ENCODE measurements at places on chromosomes 1 and 21.

DNA sequence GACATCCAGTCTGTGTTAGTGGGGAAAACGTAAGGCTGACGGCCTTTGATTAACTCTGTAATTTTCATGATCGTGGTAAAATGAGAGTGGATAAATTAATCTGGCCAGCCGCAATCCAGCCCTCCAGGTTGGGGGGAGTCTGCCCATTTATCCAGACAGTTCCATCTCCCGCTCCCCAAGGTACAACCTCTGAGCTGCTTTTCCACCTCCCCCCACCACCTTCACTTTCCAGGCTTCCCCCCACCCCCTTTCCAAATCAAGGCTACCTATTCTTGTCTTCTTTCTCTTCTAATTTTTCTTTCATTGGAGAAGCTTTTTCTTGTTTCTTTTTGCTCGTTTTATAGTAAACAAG is 6.0 kb downstream of the MIER1 start:
- peak; percentile 17 for DNase-seq

DNA sequence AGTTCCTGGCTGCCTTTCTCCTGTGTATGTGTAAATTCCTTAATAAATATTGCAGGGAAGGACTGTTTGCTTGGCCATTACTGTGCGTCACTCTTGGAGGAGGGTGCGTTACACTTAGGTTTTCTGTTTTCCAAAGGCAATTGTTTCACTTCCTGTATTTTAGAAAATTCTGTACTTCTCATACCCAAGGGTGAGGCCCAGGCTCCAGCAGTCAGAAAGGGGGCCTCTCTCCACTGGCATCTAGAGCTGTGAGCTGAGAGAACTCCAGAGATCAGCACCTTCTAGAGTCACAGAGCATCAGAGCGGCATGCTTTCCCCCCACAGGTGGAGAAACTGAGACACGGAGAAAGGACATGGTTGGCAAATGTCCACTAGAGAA is 27.0 kb upstream of the ZFP69B start:
- DNase-seq: no peak

DNA sequence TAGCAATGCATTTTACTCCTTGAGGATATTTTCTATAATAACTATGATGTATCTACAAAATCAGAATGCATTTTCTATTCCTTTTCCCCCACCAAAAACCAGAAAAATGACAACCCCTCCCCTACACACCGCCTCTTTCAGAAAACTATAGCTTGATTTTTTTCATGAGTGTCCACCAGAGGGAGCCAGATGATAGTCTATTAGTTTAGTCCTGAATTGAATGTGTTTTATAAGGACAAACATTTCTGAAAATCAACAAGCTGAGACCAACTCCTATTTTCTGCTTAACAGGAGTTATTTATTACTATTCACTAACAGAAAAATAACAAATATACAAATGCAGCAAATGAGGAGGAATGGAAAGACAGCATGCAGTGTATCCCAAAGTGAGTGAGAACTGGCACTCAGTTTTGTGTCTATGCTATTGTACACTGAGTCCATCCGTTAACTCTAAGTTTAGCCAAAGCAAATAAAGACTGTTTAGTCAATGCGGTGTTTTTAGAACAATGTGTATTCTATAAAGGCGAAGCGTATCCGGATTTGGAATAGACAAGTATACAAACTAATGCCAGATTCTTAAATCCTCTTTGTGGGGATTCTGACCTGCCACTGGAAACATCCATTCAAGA is 182.6 kb downstream of the VAV3 start:
- peak; percentile 26 for DNase-seq

- no peak for DNase-seq
Observed at GRCh38 chr21:38780879-38781278, 24.9 kb upstream of the ETS2 start.

DNA sequence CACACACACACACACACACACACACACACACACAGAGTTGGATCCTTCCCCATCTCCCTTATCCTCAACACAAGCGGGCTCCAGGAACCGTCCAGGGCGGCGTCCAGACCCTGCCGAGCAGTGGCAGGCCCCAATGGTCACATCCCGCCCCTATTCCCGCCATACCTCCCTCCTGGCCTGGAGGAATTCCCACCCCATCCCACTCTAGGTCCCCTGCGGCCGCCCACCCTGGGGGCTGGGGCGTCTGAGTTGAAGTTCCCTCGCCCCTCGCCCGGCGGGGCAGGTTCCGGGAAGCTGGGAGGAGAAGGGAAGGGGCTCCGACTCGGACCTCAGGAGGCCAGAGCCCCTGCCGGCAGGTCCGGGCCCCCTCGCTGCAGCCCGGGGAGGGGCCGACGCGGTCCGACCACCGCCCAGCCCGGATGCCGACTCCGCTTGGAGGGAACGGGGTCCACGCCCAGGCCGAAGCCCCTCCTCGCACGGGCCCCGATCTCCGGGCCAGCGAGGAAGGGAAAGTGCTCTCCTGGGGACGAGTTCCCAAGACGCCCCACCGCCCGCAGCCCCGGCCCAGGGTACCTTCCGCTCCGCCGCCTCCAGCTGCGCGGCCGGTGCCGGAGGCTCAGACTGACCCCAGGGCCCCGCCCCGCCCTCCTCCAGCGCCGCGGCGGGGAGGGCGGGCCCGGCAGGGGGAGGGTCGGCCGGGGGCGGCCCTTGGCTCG is at the start of gene RHOC:
Gene RHOC (minus strand): TSS at position 623 of the 716 bp plus-strand sequence. CDS start 3,328 bp downstream, outside the sequence.
- peak; percentile 81 for DNase-seq

GRCh38 chr1:94527447-94528031 is 14.0 kb downstream of the F3 start:
- peak; percentile 38 for DNase-seq

GRCh38 chr1:942411-942821 is 16.6 kb downstream of the NOC2L start:
- DNase-seq: peak; percentile 76

DNA sequence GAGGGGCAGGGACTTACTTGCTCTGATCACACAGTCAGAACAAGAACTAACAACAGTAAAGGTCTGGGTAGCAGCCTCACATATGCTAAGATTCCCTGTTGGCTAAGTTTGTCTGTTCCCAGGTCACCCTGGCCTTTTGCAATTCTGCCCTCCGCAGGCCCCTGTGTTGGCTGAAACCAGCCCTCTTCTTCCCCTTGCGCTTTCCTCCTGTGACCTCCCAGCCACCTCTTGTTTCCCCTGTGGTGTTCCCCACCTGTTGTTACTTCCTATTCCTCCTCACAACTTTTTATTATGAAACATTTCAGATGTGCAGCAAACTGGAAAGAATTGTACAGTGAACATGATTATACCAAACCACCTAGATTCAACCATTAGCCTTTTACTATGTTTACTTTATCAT is 23.4 kb downstream of the MAPKAPK2 start:
- DNase-seq: no peak

- no peak for DNase-seq
Observed at GRCh38 chr1:115539061-115539460, 102.7 kb upstream of the VANGL1 start.

GRCh38 chr1:246971969-246972368 is 35.9 kb downstream of the ZNF695 start:
- no peak for DNase-seq

DNA sequence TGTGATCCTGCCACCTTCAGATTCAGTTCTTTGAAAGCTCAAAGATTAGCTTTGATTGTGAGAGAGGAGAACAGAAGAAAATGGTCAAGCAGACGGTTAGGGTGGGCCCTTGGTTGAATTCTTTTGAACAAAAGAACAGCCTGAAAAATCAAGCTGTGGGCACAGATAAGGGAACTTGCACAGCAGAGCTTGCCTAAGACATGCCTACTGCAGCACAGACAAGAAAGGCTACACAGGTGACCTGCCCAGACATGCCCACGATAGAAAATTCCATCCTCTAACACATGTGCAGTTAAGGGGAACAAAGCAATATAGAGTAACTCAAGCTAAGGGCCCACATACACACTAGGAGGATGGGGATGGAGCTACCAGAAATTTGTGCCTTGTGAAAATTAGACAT is 512.5 kb upstream of the LRRC7 start:
- DNase-seq: no peak

- no peak for DNase-seq
Observed at GRCh38 chr1:151156515-151156819, at the start of gene TNFAIP8L2. Gene TNFAIP8L2, plus strand, starts transcription at chr1:151156649. Its CDS starts 2,049 bp downstream, at chr1:151158698.

GRCh38 chr1:190615818-190616217 is 138.2 kb upstream of the BRINP3 start:
- no peak for DNase-seq

DNA sequence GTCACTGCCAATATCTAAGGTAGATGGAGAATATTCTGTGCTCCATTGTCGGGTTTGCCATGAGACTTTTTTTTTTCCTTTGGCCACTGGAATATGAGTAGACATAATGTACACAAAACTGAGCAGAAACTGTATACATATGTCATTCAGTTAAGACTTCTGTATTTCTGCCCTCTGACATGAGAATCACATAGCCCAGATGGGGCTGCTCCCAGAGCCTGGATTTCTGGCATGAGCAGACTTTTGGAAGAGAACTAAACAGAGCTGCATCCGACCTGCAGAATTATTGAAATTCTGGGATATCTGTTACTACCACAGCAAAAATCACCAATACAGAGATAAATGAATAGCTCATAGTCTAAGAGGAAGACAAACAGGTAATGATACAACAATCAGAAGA is 62.3 kb downstream of the DAB1 start:
- DNase-seq: no peak

DNA sequence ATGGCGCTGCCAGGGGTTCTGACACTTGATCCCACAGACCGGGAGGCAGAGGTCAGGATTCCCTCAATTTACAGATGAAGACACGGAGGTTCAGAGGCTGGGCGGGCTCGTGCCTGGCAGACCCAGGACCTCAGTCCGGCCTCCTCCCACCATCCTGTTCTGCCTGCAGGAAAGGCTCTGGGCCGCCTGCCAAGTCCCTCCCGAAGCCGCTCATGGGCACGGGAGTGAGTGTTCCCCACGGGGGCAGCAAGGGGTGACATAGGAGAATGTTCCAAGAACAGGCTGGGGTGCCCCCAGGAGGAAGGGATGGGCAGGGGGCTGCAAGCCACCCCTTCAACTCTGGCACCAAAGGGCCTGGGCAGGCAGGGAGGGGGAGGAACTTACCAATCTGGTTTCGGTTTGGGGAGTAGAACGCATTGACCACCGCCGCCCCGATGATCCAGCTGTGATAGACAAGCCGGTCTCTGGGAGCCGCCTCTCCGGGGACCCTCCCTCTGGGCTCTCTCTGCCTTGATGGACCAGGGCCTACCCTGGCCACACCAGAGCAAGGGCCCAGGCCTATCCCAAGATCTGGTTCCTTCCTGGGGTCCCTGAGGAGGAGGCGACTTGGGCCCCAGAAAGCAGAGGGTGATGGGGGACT is 7.5 kb downstream of the PRXL2B start:
- DNase-seq: peak; percentile 11

DNA sequence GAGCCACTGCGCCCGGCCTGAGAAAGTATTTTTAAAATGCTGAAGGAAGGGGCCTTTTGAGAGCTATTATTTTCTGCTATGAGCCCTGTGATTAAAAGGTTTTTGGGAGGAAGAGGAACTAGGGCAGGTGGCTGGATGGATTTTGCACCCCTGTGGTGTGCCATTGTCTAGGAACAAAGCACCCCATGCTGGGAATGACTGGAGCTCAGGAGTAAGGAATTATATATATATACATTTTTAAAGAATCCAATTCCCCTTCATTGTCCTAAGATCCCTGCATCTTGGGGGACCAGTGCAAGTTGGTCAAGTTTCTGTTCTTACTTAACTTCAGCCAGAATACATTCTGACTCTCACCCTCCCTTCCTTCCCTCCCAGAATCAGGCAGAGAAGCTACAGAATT is 91.6 kb downstream of the ZNF648 start:
- DNase-seq: peak; percentile 54
